ENCODE measurements at places on chromosomes 2 and 18.

GRCh38 chr2:5782103-5782502 lies 89.9 kb downstream of the SOX11 start:
- no peak for DNase-seq

GRCh38 chr18:370751-371608 lies 103.1 kb upstream of the THOC1 start:
- DNase-seq, result no peak

DNA sequence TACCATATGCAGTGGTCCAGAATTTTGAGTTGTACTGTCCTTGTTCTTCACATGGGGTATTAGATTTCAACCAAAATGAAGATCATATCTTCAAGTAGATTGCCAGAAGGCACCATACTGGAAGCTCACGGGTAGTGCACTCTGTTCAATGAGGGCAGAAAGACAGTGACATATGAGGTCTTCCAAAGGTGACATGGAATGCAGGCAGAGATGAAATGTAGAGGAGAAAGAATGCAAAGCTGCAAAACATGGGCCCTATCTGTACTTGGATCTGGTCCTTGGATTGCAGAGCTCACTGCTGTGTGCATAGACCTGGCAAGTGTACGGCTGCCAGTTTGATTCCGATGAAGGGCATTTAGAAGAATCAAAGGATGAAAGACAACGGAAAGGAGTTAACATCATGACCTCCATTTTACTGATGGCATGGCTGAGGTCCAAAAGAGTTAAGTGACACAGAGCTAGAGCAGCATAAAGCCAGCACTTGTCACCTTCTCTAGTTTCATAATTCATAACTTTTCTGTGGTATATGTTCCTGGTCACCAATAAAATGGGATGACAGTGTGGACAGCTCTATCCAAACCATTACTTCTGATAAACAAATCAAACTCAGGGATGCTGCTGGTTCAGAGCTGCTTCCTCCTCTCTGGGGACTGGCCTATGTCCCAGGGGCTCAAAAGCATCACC lies 64.7 kb downstream of the BCL2 start:
- DNase-seq, result no peak

- DNase-seq, result no peak
These were observed 71.9 kb downstream of the CHRNA1 start for GRCh38 chr2:174692256-174692919.

GRCh38 chr2:201116959-201117734 lies 1.2 kb downstream of the CFLAR start:
- no peak for DNase-seq

GRCh38 chr2:196535742-196536141 lies 103.8 kb upstream of the CCDC150 start:
- no peak for DNase-seq

GRCh38 chr2:177989029-177989885 lies 83.3 kb downstream of the PDE11A start:
- no peak for DNase-seq
